ENCODE measurements at places on chromosomes 13 and 19. TPM values are rescaled to one million over a fixed set of nuclear protein-coding genes. Genes with fewer than 3 reads are reported as not detected.
A peak's percentile ranks its signal among the peaks of the same experiment; 100 is the strongest.

- no peak for DNase-seq
Observed at GRCh38 chr13:25890671-25891212, 161.1 kb downstream of the SHISA2 start.

DNA sequence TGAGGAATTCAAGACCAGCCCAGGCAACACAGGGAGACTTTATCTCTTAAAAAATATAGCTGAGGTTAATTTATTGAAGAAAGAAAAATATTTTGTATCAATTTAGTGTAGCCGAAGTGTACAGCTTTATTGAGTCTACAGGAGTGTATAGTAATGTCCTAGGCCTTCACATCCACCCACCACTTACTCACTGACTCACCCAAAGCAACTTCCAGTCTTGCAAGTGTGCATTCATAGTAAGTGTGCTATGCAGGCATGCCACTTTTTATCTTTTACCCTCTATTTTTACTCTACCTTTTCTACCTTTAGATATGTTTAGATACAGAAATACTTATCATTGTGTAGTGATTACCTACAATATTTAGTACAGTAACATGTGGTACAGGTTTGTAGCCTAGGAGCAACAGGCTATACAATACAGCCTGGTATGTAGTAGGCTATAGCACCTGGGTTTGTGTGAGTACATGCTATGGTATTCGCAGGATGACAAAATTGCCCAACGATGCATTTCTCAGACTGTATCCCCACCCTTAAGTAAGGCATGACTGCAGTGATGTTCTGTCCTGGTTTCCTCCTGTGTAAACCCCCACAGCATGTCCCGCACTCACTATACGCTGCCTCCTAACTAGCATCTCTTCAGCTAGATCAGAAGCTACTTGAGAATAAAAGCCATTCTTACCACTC is 15.3 kb upstream of the ATP12A start:
- no peak for DNase-seq

DNA sequence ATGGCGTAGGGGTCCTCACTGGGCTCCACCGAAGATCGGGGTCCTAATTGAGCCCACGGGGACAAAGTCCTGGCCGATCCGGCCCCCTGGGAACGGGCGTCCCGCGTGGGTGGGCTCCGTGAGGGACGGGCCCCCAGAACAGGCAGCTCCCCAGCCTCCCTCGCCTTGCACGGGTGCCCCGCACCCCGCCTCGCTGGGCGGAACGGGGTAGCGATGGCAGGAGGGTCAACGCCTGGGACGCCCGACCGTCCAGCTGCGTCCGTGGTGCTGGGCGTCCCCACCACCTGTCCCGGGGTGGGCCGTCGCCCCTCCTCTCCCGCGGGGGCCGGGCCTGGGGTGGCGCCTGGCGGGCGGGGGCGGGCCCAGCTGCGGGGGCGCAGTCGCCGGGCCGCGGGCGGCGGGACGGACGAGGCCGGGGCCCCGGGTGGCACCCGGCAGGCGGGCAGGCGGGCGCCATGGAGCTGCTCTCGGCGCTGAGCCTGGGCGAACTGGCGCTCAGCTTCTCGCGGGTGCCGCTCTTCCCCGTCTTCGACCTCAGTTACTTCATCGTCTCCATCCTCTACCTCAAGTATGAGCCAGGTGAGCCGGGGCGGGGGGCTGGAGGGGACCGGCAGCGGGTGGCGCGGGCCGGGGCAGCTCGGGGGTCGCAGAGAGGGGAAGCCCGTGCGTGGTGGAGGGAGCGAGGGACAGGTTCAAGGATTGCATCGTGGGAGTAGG is at the start of gene TMEM38A:
Gene TMEM38A (plus strand): TSS at position 377 of the 717 bp plus-strand sequence. CDS start 79 bp downstream, at position 456.
- peak; percentile 77 for DNase-seq

MPHOSPH8 gene
- 21.6 TPM for total RNA-seq

CEACAM7 gene
- 6.3 TPM for total RNA-seq

- no peak for DNase-seq
Observed at GRCh38 chr13:102441085-102441484, 39.2 kb upstream of the FGF14 start.

PRTN3 gene
- total RNA-seq = not detected

DNA sequence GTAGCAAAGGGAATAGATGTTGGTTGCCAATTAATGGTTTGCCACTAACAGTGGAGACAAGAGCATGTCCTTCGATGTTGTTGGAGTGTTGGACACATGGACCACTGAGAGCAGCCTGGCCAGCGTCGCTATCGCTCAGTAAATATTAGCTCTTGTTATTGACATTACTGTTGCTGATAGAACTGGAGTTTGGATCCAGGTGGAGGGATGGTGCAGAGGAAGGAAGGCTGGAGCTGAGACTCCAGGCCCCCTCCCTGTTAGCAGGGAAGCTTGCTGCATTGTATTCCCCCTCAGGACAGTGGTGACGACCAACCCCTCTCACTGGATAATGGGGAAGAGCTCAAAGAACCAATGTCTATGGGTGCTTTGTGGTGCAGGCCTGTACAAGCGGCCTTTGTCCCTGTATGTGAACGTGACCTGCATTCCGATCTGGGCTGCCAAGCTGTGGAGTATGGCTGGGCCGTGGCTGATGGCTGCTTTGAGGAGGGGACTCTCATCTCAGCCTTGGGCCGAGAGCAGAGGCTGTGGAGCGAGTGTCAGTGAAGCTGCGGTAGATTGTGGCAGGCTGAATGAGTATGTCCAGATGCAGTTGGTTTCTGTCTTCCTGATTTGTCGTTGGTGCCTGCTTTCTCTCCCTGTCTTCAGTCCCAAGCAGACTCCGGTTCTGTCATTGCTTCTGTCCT is 7.0 kb downstream of the CLASRP start:
- peak; percentile 71 for DNase-seq

KLK14 gene
- total RNA-seq = not detected

DNA sequence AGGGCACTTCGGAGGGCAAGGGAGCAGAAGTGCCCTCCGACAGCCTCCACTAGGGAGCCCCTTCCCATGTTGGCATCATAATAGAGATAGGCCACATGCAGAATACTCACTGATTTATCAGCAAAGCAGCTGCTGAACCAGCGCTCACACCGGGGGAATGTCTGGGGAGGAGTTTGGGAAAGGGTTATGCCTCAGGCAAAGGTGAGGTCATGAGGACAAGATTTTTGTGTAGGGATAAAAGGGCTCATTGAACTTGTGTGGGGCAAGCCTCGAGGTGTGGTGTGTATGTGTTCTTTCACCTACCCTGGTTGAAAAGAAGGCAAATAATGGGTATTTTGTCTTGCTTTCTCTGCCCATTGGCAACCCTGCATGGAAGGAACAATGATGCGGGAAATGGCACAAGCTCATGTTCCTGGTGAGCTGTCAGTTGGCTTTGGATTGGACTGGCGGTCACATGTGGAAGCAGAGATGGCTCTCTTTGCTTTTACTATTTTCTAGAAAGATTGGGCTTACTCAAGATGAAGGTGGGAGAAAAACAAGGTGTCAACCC is 39.1 kb upstream of the SLC7A9 start:
- no peak for DNase-seq

- DNase-seq = peak; percentile 62
Observed at GRCh38 chr19:14073925-14074838, 1.6 kb downstream of the MISP3 start.

GRCh38 chr19:34504809-34505291 is 23.3 kb downstream of the WTIP start:
- DNase-seq = no peak

GRCh38 chr19:56112313-56112709 is 8.8 kb downstream of the ZNF787 start:
- no peak for DNase-seq

GRCh38 chr13:22112956-22113745 is 442.3 kb downstream of the FGF9 start:
- DNase-seq = no peak

IGLON5 gene
- 5.0 TPM for total RNA-seq

DNA sequence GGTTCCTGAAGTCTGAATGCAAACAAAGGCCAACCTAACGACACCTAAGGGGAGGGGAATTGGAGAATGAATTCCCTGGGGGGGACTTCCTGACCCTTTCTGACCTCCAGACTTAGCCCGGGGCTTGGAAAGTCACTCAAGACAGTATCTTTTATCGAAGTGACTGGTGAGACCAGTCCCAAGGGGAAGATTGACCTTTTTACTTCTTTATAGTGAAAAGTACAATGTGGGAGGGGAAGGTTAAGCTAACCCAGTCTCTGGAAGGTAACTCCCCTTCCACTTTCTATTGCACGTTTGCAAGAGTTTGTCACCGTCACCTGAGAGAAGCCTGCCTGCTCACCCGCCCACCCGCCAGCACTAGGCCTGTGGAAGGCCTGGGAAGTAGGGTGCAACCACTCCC is 111.9 kb downstream of the EFNB2 start:
- no peak for DNase-seq

- peak; percentile 5 for DNase-seq
Observed at GRCh38 chr19:4555657-4556561, 3.6 kb downstream of the SEMA6B start.

DNA sequence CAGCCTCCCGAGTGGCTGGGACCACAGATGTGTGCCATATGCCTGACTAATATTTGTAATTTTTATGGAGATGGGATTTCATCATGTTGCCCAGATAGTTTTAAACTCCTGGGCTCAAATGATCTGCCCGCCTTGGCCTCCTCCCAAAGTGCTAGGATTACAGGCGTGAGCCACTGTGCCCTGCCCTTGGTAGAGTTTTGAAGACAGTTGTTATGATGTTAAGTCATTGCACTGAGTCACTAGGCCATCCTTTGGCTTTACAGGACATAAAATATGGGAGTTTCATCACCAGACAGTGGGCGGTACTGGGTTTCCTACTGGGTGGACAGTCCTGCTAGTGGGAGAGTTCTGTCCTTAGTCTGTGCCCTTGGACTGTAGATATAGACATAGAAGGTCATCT is 282.5 kb downstream of the ATP8A2 start:
- DNase-seq = no peak

Data from hepatocyte (in vitro differentiated cells).